Stimulated activated CD8-positive, alpha-beta memory T cell treated with anti-CD3 and anti-CD28 coated beads, Interleukin-7, amount 100 ng/mL, for 4 hours (primary cell): ENCODE measurements at places on chromosomes 5 and 9.

DNA sequence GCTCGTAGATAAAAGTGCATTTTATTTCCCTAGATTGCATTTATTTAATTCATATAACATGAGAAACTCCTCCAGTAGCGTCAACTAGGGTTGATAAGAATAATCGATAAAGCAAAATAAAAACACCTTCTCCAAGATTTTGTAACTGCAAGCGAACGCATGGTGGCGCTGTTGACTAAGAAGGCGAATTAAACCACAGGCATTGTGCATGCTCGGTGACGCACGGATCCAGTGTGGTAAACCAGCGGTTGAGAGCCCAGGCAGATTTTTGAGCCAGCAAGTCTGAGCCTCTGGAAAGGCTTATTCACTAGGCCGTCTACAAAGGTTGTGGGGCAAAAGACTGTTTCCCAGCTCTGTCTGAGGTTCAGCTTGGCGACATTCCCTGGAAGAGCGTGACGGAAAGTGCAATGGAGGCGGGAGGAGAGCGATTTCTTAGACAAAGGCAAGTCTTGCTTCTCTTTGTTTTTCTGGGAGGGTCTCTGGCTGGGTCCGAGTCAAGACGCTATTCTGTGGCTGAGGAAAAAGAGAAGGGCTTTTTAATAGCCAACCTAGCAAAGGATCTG, at the start of gene PCDHB3:
Gene PCDHB3 (plus strand): TSS at position 231 of the 563 bp plus-strand sequence. CDS start 177 bp downstream, at position 408.
- DNase-seq, result no peak

DNA sequence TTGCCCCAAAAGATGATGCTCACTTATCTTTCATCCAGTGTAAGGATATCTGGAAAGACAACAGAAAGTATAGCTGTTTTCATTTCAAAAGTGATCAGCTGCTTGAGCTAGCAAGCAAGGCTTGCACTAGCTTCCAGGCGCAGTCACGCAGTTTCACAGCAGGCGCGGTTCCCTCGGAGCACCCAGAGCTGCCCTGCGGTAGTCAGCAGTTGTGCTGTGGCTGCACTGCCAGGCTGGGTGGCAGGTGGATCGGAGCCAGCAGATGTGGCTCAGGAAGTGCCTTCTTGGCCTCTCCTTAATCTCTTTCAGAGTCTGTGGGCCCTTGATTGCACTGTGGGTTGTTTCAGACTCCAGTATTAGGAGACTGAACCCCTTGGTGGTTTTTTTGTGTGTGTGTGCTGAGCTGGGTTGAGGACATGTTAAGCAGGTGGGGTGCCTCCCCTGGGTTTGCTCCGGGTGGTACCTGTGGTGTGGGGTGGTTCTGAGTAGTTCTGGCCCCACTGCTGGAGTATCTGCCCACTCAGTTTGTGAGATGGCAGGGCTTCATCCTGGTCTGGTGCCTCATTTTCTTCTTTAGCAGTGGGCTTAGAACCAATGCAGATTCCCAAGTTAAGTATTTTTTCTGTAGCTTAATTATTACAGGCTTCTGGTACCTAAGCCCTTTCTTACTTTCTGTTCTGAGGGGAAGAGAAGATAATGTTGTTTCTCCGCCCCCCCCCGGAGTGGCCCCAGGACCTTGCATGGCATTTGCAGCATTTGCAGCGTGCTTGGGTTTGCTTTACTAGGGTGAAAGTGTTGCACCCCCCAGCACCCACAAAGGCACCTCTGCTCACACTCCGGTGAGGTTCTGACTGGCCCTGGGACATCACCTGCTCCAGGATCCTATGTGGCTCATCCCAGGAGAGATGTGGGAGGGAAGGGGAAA, 16.4 kb downstream of the TENT4A start:
- no peak for DNase-seq

DNA sequence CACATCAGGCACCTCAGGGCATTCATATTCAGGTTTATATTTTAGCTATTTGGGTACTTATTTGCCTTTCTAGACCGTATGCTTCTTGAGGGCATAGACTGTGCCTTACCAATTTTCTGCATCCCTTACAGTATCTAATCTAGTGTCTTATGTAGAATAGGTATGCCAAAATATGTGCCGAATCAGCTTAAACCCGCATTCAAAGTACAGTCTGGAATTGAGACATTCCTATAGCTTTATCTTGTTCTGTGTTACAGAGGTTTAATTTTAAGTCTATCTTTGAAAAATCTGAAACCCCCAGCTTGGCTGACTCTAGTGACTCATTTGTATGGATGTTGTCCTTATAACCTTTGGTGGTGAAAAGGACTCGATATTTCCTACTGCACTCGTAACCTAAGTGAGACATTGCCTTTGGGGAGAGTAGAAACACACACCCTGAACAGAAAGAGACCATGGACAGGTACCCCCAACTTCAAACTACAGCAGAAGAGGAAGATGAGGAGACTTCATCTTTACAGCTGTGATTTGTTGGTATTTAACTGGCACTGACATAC, 27.0 kb upstream of the TMOD1 start:
- DNase-seq, result no peak

GRCh38 chr9:70987986-70988385, 133.4 kb downstream of the TRPM3 start:
- DNase-seq, result no peak

GRCh38 chr5:9888501-9888901, 258.4 kb upstream of the TAS2R1 start:
- no peak for DNase-seq

DNA sequence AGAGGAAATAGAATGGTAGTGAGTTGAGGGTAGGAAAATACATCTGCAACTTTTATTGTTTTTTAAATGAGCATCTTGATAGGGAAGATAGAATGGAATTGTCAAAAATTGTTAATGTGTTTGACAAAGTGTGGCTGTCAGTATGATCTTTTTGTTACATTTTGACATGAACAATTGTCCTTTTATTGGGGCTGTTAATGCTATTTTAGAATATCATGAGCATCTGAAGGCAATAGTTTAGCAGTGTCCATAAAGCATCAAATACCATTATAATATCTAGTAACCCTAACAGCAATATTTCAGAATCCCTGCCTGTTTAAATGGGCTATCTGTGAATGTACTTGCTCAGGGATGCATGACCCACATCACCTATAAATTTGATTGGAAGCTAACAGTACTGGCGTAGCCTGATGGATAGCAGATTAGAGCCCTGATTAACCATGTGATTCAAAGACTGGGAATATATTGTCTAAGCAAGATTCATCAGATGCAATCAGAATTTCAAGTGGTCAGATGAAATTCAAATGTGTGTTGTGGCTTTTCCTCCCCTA, 37.8 kb downstream of the TLE4 start:
- no peak for DNase-seq

DNA sequence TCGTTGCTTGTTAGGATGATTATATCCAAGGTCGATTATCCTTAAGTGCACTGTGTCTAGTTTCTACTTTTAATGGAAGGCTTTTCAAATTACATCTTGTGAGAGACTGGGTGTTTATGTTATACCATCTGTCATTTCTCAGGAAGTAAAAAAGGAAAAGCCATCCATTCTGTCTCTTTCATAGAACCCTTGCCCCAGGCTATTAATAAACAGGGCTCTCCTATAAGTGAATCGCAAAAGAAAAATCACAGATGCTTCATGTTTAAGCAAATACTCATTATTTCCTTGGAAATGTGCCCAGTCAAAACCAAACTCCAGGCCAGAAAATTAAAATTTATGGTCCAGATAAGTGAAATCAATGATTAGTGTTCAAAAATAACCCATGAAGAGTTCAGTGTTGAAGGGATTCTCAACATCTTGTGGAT, 58.1 kb downstream of the STARD4 start:
- DNase-seq, result no peak
